ENCODE measurements at places on chromosomes 13 and 19. TPM values are rescaled to one million over a fixed set of nuclear protein-coding genes. Genes with fewer than 3 reads are reported as not detected.
A peak's percentile ranks its signal among the peaks of the same experiment; 100 is the strongest.

FGF21 gene
- not detected for total RNA-seq

GRCh38 chr13:23966221-23966690, 69.0 kb upstream of the C1QTNF9B start:
- no peak for DNase-seq

- DNase-seq = no peak
Observed at GRCh38 chr13:50941146-50941545, 31.6 kb downstream of the RNASEH2B start.

GRCh38 chr19:45632468-45633196, 6.6 kb downstream of the EML2 start:
- DNase-seq = peak; percentile 88

Data from posterior vena cava (tissue), 2 donors.